ENCODE measurements at places on chromosomes 12 and 14. TPM values are rescaled to one million over a fixed set of nuclear protein-coding genes. Genes with fewer than 3 reads are reported as not detected.

The GLIPR1L1 gene
- not detected for total RNA-seq

The P2RX7 gene
- total RNA-seq, result 7.6 TPM

The TIMELESS gene
- total RNA-seq, result 25.3 TPM

The WIF1 gene
- not detected for total RNA-seq

The GLT8D2 gene
- 3.4 TPM for total RNA-seq

The CCDC196 gene
- total RNA-seq, result not detected

The LRP1-AS gene
- total RNA-seq, result not detected

The TCL1B gene
- total RNA-seq, result not detected

The FAM177A1 gene
- total RNA-seq, result 54.3 TPM

The KLHL33 gene
- total RNA-seq, result 0.04 TPM

The IFI27 gene
- total RNA-seq, result 317 TPM

Measured in pulmonary artery endothelial cell (primary cell).